ENCODE measurements at places on chromosomes 2 and 18.

GRCh38 chr2:195769975-195770374 lies 112.9 kb downstream of the SLC39A10 start:
- DNase-seq, result no peak

DNA sequence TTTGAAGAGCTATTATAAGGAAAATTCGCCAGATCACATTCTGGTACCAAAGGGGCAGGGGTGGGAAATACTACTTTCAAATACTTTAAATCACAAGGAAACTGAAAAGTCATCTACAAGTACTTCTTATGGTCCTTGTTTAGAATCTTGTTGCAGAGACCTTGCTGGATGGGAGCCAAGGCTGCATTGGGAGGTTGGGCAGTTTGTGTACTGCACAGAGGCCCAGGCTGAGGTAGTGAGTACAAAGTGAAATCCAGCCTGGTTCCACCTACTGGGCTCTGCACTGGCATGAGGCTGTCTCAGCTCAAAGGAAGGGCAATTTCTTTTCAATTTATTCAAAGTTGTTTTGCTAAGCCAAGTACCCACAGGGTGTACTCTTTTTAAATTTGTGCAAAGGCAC lies 140.3 kb upstream of the DLX2 start:
- no peak for DNase-seq

- DNase-seq, result peak; percentile 27
These were observed 24.6 kb upstream of the CASP10 start for GRCh38 chr2:201158111-201158929.

DNA sequence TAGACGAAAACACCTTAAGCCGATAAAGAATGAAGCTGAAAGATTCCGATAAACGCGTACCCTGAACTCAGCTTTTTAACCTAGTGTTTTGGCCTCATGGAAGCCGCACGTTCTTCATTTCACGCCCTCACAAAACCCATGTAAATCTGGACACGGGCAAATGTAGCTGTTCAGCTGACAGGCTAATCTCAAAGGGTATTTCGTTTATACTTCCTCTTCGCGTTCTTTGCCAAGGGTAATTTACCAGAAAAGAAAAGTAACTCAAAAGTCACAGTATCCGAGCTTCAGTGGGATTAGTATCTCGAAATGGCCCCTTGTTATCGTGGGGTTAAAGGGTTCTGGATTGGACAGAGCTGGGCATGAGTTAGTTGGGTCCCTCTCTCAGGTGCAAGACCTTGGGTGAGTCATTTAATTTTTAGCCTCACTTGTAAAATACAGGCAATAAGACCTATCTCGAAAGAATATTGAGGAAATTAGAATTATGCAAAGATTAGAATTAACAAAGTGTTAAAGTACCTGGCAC lies 22.0 kb upstream of the STPG4 start:
- DNase-seq, result no peak

DNA sequence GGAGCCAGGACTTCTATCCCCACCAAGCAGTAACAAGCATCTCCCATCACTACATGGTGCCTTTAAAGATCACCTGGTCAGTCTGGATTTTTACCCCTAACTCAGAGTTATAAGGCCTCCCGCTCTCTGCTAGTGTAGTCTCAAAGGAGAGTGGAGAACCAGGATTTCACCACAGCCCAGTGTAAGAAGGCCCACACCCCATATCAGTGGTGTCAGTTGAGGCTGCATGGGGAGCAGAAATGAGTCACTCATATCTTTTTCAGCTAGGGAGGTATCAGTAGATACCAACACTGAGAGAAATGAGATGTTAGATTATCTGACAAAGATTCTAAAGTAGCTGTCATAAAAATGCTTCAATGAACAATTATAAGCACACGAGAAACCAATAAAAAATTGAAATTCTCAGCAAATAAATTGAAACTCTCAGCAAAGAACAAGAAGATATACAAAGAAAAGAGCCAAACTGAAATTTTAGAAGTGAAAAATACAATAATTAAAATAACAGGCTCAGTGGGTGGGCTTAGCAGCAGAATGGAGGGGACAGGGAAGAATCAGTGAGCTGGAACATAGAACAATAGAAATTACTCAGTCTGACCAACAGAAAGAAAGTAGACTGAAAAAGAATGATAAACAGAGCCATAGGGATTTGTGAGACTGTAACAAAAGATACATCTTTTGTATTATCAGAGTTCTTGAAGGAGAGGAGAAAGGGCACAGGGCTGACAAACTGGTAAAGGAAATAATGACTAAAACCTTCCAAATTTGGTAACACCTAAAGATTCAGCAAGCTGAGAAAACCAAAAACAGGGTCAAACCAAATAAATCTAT lies 257.7 kb downstream of the ANAPC1 start:
- DNase-seq, result no peak

DNA sequence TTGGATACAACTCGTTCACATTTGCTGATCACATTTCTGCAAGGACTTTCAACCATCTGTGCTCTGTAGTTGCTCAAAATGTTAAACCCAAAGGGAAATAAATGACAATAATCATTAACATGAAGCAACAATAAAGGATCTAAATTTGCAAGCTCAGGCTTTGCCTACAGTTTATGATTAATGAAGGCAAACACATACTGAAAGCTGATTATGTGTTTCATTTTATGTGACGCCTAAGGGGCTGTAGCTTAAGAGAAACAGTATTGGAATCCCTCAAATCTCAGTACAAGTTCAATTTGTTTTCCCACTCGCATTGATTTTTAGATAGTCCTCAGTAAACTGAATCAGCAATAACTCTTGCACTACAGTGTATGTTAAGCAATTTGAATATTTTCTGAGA lies 160.3 kb upstream of the FSIP2 start:
- DNase-seq, result no peak
